Left ventricle myocardium superior (tissue), 1 donor: ENCODE measurements at places on chromosomes 16 and 17. TPM values are rescaled to one million over a fixed set of nuclear protein-coding genes. Genes with fewer than 3 reads are reported as not detected.
A peak's percentile ranks its signal among the peaks of the same experiment; 100 is the strongest.

- no peak for DNase-seq
These were observed 274.5 kb upstream of the ELAC2 start for GRCh38 chr17:13292291-13292690.

DNA sequence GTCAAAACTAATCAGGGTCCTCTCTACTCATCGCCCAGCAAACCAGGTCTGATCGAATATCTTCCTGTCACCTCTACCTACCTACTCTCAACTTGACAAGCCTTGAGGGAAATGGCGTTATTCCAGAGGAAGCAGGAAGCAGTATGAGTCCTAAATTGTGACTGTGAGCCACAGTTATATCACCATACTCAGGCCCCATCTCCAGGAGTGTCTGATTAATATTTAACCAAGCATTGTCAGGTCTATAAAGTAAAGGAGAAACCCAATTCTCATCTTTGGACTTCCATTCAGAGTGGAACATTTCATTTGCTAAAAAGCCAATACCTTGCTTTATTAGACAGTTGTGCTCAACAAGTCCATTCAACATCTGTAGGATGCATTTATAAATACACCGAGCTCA lies 17.8 kb upstream of the CLEC3A start:
- DNase-seq = no peak

Gene TMEM114
- not detected for total RNA-seq

Gene CCR7
- 0.22 TPM for total RNA-seq

DNA sequence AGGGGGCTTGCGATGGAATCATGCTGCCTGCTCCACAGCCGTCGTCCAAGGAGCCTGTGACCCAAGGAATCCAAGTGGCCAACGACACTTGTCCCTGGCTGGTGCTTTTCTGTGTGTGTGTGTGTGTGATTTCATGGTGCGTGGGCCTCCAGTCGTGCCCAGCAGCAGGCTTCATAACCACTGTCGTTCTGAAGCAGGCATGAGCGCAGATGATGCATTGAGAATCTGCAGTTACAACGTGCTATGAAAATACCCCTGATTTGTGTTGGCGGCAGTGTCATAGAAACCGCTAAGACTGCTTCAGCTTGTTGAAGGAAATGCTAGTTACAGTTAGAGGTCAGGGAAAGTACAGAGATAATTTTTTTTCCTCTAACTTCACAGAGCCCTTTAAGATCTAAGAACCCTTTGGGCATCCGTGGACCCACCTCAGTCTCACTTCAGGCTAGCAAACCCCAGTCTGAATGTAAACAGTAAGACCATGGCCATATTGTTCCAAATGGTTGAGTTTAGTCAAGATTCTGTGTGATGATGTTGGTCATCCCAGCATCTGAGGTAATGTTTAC lies 15.6 kb downstream of the C16orf90 start:
- DNase-seq = peak; percentile 5

DNA sequence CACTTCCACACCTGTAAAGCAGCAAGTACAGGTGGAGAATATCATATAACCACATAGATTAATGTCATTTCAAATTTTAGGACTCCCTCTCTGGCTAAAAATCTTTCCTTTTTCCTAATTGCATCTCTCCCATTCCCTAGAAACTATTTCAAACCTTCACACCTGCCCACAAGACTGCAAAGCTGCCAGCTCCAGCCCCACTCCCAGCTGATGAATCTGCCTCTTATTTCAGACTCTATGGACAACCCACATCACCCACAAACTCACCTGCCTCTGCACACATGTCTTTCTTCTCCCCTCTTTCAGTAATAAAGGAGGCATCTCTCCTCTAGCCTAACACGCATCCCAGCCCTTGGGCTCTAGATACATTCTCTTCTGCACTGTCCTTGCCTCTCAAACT lies 315.1 kb downstream of the GRIN2A start:
- no peak for DNase-seq

Gene FOXJ1
- total RNA-seq = not detected

Gene SOCS1
- 3.8 TPM for total RNA-seq

- DNase-seq = no peak
These were observed 93.9 kb upstream of the NLRP1 start for GRCh38 chr17:5678171-5678570.

GRCh38 chr16:586645-587590 lies 2.9 kb upstream of the RAB40C start:
- peak; percentile 48 for DNase-seq

DNA sequence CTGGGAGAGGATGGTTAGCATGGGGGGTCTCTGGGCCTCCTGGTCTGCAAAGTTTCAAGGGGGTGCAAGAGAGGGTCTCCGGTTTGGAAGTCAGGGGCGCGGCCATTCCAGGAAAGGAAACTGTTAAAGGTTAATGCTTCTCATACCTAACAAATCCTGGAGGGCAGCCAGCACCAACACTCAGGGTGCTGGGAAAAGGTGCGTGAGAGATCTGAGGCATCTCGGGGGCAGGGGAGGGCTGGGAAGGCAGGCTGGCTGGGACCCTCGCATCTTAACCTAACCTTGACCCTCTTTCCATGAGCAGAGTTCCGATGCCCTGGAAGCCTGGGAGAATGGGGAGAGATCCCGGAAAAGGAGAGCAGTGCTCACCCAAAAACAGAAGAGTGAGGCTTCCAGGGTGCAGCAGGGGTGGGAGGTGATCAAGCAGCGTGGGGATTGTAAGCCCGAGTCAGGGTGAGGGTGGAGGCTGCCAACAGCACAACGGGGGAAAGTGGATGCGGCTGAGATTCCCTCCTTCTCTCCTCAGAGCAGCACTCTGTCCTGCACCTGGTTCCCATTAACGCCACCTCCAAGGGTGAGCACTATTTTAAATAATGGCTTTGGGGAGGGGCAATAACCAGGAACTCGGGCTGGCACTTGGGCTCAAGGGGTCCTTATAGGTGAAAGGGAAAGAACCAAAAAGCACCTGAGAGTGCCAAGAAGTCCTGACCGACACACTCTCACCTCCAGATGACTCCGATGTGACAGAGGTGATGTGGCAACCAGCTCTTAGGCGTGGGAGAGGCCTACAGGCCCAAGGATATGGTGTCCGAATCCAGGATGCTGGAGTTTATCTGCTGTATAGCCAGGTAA lies 996 bp downstream of the TNFSF13 start:
- no peak for DNase-seq

GRCh38 chr17:1089915-1090314 lies 89.9 kb downstream of the ABR start:
- DNase-seq = peak; percentile 54

DNA sequence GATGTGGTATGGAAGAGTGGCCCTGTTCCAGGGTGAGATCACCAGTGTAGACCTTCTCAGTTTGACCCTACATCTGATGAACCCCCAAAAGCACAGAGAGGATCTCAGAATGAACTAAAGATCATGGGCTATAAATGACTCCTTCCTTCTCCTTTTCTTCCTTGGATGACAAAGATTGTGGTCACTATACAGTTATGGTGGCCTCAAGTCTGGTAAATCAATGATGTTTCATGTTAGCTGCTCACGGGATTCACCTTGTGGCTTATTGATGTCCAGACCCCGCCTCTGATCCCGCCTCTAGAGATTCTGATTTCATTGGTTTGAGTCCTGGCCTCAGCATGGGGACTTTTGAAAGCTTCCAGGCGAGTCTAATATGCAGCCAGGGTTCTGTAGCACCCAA lies 112.2 kb downstream of the PITPNC1 start:
- no peak for DNase-seq

DNA sequence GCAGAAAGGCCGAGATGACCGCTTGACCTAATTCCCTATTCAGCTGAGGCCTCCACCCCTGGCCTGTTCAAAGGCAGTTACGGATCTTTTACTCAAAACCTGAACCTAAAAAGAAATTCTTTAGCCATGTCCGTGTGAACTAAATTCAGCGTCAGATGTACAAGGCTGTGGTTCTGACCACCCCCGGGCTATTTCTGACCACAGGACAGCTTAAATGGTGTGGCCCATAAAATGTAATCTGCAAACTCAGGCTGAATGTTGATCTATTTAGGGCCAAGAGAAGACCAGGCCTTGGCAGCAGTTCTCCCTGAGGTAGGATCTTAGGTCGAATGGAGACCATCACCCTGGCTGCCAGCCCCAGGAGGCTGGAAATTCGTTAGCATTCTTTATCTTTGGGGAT lies 485.5 kb downstream of the WWOX start:
- no peak for DNase-seq

- DNase-seq = peak; percentile 86
These were observed 53.6 kb downstream of the C17orf67 start for GRCh38 chr17:56779898-56780777.

- no peak for DNase-seq
These were observed 6.2 kb downstream of the VAT1L start for GRCh38 chr16:77794586-77794985.

Gene MYH3
- total RNA-seq = 0.87 TPM

Gene SLC7A5
- 2.0 TPM for total RNA-seq

- DNase-seq = peak; percentile 90
These were observed 13.7 kb upstream of the CNGB1 start for GRCh38 chr16:57984443-57985203.

GRCh38 chr17:64657610-64658125 lies 4.4 kb downstream of the SMURF2 start:
- DNase-seq = no peak

Gene DNAH17
- not detected for total RNA-seq

Gene RAMP2
- 39.3 TPM for total RNA-seq

Gene SLC12A4
- 95.5 TPM for total RNA-seq

GRCh38 chr17:80456465-80457235 lies 19.8 kb downstream of the NPTX1 start:
- DNase-seq = peak; percentile 72

GRCh38 chr16:83994087-83994486 lies 26.0 kb downstream of the NECAB2 start:
- no peak for DNase-seq

- DNase-seq = no peak
These were observed 3.0 kb upstream of the TMEM204 start for GRCh38 chr16:1530349-1530882.

- peak; percentile 56 for DNase-seq
These were observed 185.5 kb downstream of the LGALS9B start for GRCh38 chr17:20281860-20282259.

- DNase-seq = peak; percentile 88
These were observed 1.5 kb upstream of the PNMT start for GRCh38 chr17:39666601-39667261.

GRCh38 chr16:72426386-72426785 lies 254.4 kb upstream of the PMFBP1 start:
- no peak for DNase-seq

Gene ADAD2
- total RNA-seq = not detected

DNA sequence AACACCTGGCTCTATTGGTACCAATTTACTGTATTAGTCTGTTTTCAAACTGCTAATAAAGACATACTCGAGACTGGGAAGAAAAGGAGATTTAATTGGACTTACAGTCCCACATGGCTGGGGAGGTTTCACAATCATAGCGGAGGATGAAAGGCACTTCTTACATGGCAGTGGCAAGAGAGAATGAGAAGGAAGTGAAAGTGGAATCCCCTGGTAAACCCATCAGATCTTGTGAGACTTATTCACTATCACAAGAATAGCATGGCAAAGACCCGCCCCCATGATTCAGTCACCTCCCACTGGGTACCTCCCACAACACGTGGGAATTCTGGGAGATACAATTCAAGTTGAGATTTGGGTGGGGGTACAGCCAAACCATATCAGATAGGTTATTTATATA lies 22.6 kb upstream of the GOSR1 start:
- no peak for DNase-seq

- no peak for DNase-seq
These were observed 4.0 kb downstream of the LYRM1 start for GRCh38 chr16:20904507-20905081.

GRCh38 chr16:54462771-54463170 lies 176.2 kb upstream of the IRX3 start:
- no peak for DNase-seq

Gene DRC3
- total RNA-seq = 1.5 TPM

DNA sequence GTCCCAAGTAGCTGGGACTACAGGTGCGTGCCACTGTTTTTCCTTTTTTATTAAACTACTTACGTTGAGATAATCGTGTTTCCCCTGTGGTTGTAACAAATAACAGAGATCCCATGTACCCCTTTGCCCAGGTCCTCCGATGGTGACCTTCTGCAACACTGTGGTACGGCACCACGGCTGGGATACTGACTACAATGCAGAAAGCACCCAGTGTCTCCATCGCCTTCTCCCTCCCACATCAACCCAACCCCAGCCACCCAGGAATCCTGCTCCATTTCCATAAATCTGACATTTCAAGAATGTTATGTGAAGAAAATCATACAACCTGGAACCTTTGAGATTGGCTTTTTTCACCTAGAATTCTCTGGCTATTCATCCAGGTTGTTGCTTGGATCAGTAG lies 22.1 kb downstream of the MPRIP start:
- DNase-seq = no peak

- DNase-seq = no peak
These were observed 66.1 kb downstream of the MYO18A start for GRCh38 chr17:29114141-29114540.

DNA sequence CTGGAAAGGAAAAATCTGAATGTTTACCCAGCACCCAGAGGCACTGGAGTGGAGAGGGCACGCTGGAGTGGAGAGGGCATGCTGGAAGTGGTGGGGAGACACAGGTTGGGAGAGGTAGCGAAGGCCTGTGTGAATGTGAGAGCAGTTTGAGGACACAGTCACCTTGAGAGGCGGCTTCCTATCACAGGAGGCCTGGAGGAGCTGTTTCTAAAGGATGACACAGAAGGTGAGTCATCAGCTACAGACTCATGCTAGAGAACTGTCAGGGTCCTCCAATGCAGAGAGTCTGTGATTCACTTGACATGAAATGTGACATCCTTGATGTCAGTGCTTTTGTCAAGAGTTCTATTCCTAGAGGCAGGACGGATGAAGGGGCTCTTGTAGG lies 13.8 kb downstream of the CTRL start:
- no peak for DNase-seq

GRCh38 chr17:5126719-5127488 lies 11.1 kb downstream of the USP6 start:
- no peak for DNase-seq

Gene EVI2A
- 2.9 TPM for total RNA-seq

DNA sequence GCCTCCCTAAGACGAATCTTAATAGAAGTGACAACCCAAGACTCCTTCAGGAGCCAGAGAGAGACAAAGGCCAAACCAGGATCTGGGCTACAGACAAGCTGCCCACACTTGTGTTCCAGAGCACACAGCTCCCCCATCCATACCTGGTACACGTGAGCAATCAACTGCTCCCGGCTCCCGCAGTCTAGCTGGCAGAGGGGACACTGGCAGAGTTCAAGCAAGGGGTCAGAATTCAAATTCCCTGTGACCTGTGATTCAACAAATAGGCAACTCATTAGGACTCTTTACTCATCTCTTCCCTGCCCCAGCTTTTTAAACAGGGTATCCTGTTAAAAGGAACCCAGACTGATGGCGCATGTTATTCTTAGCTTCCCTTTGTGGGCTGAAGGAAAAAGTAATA lies 18.2 kb downstream of the ATXN1L start:
- DNase-seq = no peak

DNA sequence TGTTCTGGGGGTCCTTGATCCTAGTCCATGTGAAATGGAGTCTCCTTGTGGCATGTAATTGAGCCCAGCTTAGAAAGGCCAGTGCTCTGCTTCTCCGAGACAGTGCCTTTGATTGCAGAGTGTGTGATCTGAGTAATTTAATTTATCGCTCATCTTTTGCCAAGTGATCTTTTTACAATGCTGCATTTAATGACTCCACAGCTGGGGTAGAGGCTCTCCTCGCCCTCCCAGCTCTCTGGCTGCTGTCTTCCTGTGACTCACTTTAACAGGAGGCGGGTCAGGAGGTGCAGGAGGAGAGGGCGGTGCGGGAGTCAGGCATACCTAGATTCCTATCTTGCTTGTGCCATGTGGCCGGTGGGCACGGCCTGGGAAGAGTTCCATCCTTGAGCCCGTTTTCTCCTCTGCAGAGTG lies 113.4 kb upstream of the FOXF1 start:
- no peak for DNase-seq

GRCh38 chr16:50040710-50041109 lies 15.7 kb downstream of the CNEP1R1 start:
- no peak for DNase-seq
